LHCN-M2 (cell line): ENCODE measurements at places on chromosomes 3 and 15.

DNA sequence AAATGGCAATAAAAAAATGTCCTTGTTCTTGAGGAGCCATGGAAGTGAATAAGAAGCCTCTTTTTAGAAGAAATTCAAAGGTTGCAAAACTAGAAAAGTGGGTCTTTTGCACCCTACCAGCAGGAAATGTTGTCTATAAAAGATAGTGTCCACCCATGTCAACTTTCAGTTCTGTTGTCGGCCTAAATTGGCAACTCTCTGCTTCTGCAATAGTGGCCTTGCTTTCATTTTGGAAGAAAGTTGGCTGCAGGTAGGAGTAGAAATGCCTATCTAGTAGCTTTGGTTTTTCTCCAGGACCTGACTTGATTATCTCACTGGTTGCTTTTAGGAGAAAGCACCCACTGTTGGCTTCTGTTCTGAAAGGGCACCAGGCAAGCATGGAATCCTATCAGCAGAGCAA is 85.4 kb downstream of the TMEM108 start:
- no peak for DNase-seq

DNA sequence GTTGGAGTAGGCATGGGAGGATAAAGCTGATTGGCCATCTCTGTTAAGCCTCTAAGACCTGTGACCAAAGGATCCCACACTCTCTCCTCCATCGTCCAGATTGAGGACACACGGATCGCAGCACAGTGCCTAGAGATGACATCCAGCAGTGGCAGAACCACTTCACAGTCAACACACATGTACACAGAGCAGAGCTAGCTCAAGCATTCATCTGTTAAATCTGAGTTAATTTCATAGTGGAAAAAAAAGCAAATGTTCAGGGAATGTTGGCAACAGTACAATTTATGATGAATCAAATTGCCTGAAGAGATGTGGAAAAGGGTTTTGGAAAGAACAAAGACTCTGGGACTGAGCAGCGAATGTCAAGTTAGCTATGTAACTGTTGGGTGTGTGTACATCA is 108.1 kb upstream of the PLAAT1 start:
- DNase-seq = peak; percentile 1

DNA sequence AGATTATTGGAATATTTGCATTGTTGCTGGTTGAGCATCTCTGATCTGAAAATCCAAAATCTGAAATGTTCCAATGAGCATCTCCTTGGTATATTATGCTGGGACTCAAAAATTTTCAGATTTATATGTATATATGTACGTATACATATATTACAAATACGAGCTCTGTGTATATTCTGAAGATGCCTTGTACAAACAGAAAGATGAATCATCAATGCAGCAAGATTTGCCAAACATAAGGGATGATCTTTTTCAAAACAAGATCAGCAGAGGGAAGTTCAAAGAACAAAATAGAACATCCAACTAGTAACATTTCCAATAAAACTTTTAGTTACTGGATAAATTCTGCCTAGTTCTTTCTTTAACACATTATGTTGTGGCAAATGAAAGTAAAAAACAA is 42.5 kb downstream of the HERC1 start:
- no peak for DNase-seq

DNA sequence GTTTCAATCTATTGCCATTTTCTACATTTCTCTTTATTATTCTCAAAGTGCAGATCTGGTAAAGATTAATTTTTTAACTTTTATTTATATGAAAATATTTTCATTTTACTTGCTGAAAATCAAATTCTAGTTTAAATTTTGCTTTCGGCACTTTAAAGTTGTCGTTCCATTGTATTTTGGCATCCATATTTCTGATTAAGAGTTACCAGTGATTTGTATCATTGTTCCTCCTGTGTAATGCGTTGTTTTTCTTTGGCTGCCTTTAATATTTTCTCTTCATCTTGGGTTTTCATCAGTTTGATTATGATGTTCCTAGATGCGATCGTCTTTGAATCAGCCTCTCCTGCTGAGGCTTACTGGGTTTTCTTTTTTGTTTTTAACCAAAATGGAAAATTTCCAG is 97.3 kb downstream of the SPATA16 start:
- no peak for DNase-seq

GRCh38 chr3:98514948-98515347 is 7.8 kb downstream of the CLDND1 start:
- no peak for DNase-seq

DNA sequence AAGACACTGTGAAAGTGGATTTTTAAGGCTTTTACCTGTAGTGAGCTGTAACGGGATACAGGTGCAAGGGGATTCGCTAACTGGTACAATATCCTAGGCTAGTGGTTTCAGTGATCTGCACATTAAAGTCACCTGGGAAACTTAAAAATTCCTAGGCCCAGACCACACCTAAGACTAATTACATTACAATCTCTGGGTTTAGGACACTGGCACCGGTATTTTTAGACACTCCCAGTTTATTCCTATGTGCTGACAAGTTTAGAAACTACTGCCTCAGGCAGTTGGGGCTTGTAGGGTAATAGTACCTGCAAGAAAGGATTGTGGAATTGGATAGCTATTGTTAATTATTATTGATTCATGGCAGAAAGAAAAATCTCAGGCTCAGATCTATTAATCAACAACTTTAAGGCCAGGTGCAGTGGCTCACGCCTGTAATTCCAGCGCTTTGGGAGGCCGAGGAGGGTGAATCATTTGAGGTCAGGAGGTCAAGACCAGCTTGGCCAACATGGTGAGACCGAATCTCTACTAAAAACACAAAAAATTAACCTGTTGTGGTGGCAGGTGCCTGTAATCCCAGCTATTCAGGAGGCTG is 50.4 kb upstream of the CASR start:
- no peak for DNase-seq

DNA sequence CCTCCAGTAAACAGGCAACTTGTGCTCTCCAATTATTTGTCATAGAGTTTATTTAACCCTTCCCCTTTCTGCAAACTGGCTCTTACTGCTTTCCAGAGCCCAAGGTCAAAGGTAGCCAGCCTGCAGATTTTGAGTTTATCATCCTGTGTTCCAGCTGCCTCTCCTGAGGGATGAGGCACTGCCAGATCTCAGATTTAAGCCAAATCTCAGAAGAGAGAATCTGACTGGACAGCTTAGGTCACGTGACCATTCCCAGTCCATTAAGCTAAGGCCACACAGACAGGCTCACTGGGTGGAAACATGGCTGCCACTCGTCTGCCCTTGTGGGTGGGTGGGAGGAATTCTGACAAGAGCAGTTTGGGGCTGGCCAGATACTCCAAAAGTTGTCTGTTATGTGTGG is 8.6 kb upstream of the SIAH2 start:
- peak; percentile 36 for DNase-seq

DNA sequence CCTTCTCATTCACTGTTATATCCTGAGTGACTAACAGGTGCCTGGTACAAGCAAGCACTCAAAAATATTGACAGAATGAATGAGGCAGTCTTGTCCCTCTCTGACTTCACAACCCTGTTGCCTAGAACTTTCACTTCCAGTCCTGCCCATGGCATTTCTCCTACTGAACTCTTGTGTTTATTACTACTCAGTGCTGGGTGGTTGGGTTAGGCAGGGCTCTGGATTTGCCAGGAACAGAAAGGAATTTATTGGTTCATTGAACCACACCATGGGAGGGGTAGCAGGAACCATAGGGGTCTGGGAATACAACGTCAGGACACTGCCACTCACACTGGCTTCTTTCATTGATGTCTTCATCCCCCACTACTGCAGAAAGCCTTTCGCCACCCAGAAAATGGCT is 41.9 kb upstream of the SEMA4B start:
- no peak for DNase-seq

DNA sequence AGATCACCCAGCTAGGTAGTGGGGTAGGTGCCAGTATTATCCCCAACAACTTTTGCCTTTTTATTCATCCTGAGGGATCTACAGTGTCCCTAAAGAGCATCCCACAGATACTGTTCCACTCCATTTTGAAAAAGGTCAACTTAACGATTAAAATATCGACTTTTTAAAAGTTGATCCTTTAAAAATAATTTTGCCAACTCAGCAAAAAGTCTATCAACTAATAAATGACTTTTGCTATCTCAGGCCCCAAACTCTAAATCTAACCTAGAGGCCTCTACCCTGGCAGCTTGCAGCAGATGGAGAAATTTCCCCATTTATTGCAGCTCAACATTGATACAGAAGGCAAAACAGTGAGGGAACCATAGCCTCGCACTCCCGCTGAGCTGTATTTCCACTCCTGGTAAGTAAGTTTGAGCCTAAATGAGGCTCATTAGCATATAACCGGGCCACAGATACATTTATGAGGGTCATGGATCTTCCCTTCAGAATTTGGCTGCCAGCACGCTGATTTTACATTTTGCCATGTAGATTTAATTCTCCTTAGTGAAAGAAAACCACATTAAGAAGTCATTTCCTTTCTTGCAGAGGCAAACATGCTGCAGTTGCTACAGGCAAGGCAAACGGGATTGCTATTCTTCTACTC is 704.1 kb upstream of the CFAP20DC start:
- no peak for DNase-seq

GRCh38 chr3:118981494-118982134 is 53.0 kb downstream of the IGSF11 start:
- no peak for DNase-seq

GRCh38 chr3:138797508-138798038 is 37.2 kb downstream of the PIK3CB start:
- no peak for DNase-seq

GRCh38 chr3:70620367-70620766 is 307.9 kb upstream of the MDFIC2 start:
- DNase-seq = no peak

GRCh38 chr3:177448987-177449359 is 251.7 kb upstream of the TBL1XR1 start:
- DNase-seq = no peak

DNA sequence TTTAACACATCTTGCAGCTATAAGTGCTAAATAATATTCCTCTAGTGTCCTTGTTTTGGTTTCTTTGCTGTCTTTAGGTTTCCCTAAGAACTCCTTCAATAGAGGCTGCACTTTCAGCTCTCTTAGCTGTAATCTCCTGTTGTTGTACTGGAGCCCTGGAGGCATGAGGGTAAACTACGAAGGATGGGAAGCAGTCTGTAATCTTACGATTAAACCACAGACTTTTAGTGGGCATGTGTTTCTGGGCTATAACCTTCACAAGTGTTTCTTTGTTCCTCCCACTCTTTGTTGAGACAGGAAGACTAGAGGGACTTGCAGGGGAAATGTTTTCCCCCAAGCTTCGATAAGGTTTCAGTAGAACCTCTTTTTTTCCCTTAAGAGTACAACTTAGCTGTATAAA is 1058.1 kb downstream of the NSUN3 start:
- DNase-seq = no peak

DNA sequence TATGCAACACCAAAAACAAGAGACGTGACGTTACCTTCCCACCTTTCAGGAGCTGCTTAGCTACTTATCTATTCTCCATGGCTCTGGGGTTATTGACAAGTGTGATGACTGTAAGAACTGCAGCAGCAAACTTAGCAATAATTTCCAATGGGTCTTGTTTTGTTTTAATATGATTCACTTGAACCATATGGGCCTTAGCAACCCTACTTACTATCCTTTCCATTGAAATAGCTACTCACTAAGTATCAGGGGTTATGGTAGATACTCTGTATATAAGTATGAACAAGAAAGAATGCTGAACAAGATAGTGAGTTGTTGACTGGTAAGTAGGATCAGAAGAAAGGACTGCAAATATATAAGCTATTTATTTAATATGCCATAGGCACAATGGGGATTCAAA is 69.3 kb upstream of the BBX start:
- DNase-seq = no peak

DNA sequence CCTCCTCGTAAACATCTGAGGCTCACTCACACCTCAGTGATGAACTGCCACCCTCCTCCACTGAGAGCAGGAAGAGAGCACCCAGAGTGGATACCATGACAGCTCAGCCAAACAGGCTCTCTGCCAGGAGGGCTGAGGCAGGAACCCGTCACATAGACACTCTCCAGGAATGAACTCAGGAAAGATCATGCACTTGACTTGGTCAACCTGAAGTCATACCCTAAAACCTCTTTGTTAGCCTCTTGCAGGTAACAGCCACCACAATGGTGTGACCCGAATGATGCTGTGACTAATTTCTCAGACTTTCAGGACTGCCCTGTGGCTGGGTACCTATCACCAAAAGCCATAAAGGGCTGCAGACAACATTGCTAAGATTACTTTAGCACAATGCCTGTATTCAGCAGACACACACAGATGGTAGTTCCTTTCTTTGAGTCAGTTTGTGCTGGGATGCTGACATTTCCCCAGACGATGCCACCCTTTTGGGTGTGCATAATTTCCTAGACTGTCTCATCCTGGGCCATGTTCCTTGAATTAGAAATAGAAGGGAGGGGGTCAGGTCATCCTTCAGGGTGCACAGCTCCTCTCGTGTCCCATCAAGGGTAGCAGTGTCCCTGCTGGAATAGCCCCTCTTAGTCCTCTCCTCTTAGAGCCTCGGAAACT is 30.3 kb downstream of the CX3CR1 start:
- DNase-seq = no peak

DNA sequence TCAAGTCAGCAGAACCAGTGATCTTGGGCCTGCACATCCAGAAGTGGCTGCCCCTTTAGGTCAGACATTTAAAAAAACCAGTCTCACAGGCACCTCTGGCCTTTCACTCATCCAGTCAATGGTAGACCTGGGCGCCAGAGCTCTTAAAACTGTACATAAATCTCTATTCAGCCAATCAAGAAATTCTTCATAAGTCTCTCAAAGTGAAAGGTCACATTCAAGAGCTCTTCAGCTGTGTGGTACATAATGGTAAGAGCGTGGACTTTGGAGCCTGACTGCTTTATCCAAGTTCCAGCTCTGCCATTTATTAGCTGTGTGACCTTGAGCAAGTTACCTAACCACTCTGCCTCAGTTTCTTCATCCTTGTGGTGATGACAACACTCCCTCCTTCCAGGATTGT is 22.3 kb upstream of the MORF4L1 start:
- DNase-seq = no peak

DNA sequence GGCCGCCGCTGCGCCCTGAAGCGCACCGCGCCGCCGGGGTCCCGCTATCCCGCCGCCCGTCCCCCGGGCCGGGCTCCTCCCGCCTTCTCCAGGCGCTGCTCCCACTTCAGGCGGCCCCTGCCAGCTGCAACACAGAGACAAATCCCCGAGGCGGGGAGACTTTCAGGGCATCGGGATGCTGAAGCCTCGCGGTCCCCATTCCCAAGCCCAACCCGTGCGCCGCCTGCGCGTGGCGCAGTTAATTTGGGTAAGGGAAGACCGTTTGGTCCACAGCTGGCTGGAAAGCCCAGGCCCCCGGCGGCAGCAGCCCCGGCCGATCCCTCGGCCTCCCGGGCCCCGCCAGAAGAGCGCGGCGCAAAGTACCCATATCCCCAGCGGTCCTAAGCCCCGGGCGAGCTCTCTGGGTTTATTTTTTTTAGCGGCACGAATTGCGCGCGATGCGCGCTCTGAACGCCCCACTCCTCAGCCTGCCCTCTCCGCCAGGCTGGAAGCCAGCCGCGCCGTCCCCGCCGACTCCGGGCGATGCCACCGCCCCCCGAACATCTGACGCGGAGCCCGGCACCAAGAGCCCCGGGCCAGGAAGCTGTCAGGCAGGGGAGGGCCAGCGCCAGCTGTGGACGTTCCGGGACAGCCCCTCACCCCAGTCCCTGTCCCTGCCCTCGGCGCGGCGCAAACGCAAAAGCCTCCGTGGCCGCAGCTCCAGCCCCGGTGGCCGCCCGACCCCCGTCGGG is 517 bp downstream of the FBN1 start:
- DNase-seq = peak; percentile 79
